ENCODE measurements at places on chromosomes 7 and 10. TPM values are rescaled to one million over a fixed set of nuclear protein-coding genes. Genes with fewer than 3 reads are reported as not detected.
A peak's percentile ranks its signal among the peaks of the same experiment; 100 is the strongest.

The PIP gene
- polyA plus RNA-seq, result not detected

The TAS2R4 gene
- 0.14 TPM for polyA plus RNA-seq

The ARMC10 gene
- polyA plus RNA-seq, result 14.4 TPM

The PVRIG gene
- not detected for polyA plus RNA-seq

The POU6F2 gene
- polyA plus RNA-seq, result not detected

The CLDN3 gene
- polyA plus RNA-seq, result 0.16 TPM

The PPP1R9A gene
- not detected for polyA plus RNA-seq

The LIPM gene
- polyA plus RNA-seq, result not detected

The SSC4D gene
- 0.63 TPM for polyA plus RNA-seq

The CASP7 gene
- polyA plus RNA-seq, result 15.1 TPM

- H3K27ac ChIP-seq, result peak overlapping the region; percentile 81
- no peaks in the 10 kb centered on the region for H3K27me3 ChIP-seq
- H3K4me1 ChIP-seq, result peaks cover 8% of the 10 kb centered on the region
- DNase-seq, result no peak
- no peaks in the 10 kb centered on the region for H3K36me3 ChIP-seq
These were observed 546 bp upstream of the HOXA3 start for GRCh38 chr7:27152816-27153442.

GRCh38 chr10:108410236-108410635 is 1245.7 kb upstream of the SORCS1 start:
- no peaks in the 10 kb centered on the region for H3K36me3 ChIP-seq
- no peak overlapping the region for H3K4me3 ChIP-seq
- DNase-seq, result no peak
- H3K27me3 ChIP-seq, result no peaks in the 10 kb centered on the region
- H3K27ac ChIP-seq, result no peak overlapping the region
- H3K4me1 ChIP-seq, result no peaks in the 10 kb centered on the region

GRCh38 chr7:131010717-131011431 is 276.9 kb upstream of the KLF14 start:
- H3K4me3 ChIP-seq, result no peak overlapping the region
- no peaks in the 10 kb centered on the region for H3K36me3 ChIP-seq
- peaks cover 40% of the 10 kb centered on the region for H3K4me1 ChIP-seq

- H3K4me3 ChIP-seq, result no peak overlapping the region
- H3K36me3 ChIP-seq, result no peaks in the 10 kb centered on the region
- no peak for DNase-seq
- peaks cover 86% of the 10 kb centered on the region for H3K27me3 ChIP-seq
- H3K4me1 ChIP-seq, result no peaks in the 10 kb centered on the region
- H3K27ac ChIP-seq, result no peak overlapping the region
These were observed 755 bp downstream of the HOXA13 start for GRCh38 chr7:27198871-27199801.

- no peaks in the 10 kb centered on the region for H3K36me3 ChIP-seq
- H3K4me3 ChIP-seq, result no peak overlapping the region
- H3K27ac ChIP-seq, result no peak overlapping the region
- no peaks in the 10 kb centered on the region for H3K27me3 ChIP-seq
- DNase-seq, result no peak
- peaks cover 6% of the 10 kb centered on the region for H3K4me1 ChIP-seq
These were observed 86.0 kb upstream of the FAM20C start for GRCh38 chr7:106356-106755.

- H3K4me3 ChIP-seq, result no peak overlapping the region
- no peaks in the 10 kb centered on the region for H3K27me3 ChIP-seq
- DNase-seq, result no peak
These were observed 147.1 kb downstream of the ITGA8 start for GRCh38 chr10:15572531-15573045.

GRCh38 chr10:124520558-124521428 is 59.2 kb downstream of the LHPP start:
- peak; percentile 19 for DNase-seq
- H3K4me1 ChIP-seq, result peaks cover 9% of the 10 kb centered on the region
- no peaks in the 10 kb centered on the region for H3K27me3 ChIP-seq
- H3K36me3 ChIP-seq, result no peaks in the 10 kb centered on the region

DNA sequence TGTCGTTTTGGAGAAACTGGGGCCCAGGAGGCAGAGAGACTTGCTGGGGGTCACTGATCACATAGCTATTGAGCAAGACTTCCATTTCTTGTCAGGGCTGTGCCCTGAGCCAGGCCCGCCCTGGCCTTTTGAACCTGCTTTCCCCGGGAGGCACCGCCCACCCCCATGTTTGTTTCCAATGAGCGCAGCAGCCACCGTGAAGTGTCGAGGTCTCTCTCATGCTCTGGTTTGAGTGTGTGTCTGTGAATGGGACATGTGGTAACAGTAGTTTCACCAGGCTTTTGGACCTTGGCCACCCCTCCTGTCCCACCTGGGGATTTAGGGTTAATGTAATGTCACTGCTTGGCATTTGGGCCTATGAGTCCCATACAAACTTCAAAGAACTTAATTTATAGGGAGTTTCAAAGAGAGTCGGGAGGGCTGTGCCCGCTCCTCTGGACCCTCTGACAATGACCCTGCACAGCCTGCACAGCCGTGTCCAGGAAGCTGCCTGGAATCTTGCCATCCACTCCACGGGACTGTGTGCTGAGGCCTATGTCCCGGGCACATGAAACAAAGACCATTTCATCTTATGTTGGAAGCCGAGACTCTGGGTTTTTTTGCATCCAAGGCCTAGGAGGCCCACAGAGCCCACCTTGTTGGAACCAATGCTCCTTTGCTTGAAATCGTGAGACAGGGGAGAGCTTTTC is 6.3 kb downstream of the PRF1 start:
- no peak for DNase-seq
- H3K27me3 ChIP-seq, result peaks cover 26% of the 10 kb centered on the region
- H3K4me3 ChIP-seq, result no peak overlapping the region
- no peak overlapping the region for H3K27ac ChIP-seq
- H3K4me1 ChIP-seq, result no peaks in the 10 kb centered on the region

- no peak overlapping the region for H3K27ac ChIP-seq
- H3K4me1 ChIP-seq, result peaks cover 5% of the 10 kb centered on the region
- H3K36me3 ChIP-seq, result no peaks in the 10 kb centered on the region
- no peaks in the 10 kb centered on the region for H3K27me3 ChIP-seq
- no peak overlapping the region for H3K4me3 ChIP-seq
- DNase-seq, result peak; percentile 99
These were observed 145.2 kb downstream of the ST7 start for GRCh38 chr7:117098457-117098856.

DNA sequence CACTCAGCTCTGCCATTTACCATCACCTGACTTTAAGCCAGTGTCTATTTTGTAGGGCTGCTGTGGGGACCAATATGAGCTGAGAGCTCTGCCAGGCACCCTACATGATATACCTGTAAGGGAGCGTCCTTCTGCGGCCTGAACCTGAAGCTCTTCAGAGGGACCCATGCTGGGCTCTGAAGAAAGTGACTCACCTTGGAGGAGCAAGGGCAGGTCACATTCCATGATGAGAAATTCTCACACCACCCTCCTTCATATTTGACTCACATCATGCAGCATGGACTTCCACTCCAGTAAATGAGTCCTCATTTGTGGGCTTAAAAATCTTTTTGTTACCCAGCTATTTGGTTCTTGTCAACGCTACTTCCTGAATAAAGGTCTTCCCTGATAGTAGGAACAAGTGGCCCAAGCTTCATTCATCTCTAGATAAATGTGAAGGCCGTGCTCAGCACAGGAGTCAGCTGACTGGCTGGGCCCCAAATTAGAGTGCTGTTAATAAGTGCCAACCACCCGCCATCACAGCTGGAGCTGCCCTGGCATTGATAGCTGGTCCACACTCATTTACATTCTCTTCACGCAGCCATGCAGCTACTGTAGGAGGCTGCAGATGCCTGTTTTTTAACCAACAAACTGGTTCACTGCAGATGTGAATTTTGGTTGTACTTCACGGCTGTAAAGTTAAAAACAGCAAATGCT is 78.4 kb downstream of the RNF216 start:
- no peaks in the 10 kb centered on the region for H3K27me3 ChIP-seq
- H3K4me1 ChIP-seq, result peaks cover 26% of the 10 kb centered on the region
- H3K36me3 ChIP-seq, result peaks cover 28% of the 10 kb centered on the region
- DNase-seq, result peak; percentile 60

GRCh38 chr7:15829691-15830090 is 143.2 kb upstream of the MEOX2 start:
- H3K27ac ChIP-seq, result no peak overlapping the region
- no peak for DNase-seq
- H3K36me3 ChIP-seq, result no peaks in the 10 kb centered on the region
- no peak overlapping the region for H3K4me3 ChIP-seq
- no peaks in the 10 kb centered on the region for H3K4me1 ChIP-seq
- H3K27me3 ChIP-seq, result no peaks in the 10 kb centered on the region

- H3K4me3 ChIP-seq, result no peak overlapping the region
- no peaks in the 10 kb centered on the region for H3K27me3 ChIP-seq
- H3K36me3 ChIP-seq, result no peaks in the 10 kb centered on the region
- H3K4me1 ChIP-seq, result peaks cover 7% of the 10 kb centered on the region
These were observed 65.1 kb downstream of the BMPR1A start for GRCh38 chr10:86821388-86821999.

GRCh38 chr7:107463139-107464078 is 6.4 kb upstream of the GPR22 start:
- DNase-seq, result peak; percentile 79
- H3K4me1 ChIP-seq, result no peaks in the 10 kb centered on the region
- H3K27me3 ChIP-seq, result no peaks in the 10 kb centered on the region
- no peak overlapping the region for H3K4me3 ChIP-seq

- no peaks in the 10 kb centered on the region for H3K27me3 ChIP-seq
- H3K4me3 ChIP-seq, result no peak overlapping the region
- DNase-seq, result no peak
- H3K27ac ChIP-seq, result no peak overlapping the region
- no peaks in the 10 kb centered on the region for H3K4me1 ChIP-seq
These were observed 7.7 kb upstream of the SCART1 start for GRCh38 chr10:133445751-133446708.

GRCh38 chr10:62734781-62735463 is 69.6 kb upstream of the ADO start:
- H3K27me3 ChIP-seq, result no peaks in the 10 kb centered on the region
- H3K27ac ChIP-seq, result no peak overlapping the region
- peaks cover 2% of the 10 kb centered on the region for H3K4me1 ChIP-seq
- H3K4me3 ChIP-seq, result no peak overlapping the region
- H3K36me3 ChIP-seq, result no peaks in the 10 kb centered on the region

DNA sequence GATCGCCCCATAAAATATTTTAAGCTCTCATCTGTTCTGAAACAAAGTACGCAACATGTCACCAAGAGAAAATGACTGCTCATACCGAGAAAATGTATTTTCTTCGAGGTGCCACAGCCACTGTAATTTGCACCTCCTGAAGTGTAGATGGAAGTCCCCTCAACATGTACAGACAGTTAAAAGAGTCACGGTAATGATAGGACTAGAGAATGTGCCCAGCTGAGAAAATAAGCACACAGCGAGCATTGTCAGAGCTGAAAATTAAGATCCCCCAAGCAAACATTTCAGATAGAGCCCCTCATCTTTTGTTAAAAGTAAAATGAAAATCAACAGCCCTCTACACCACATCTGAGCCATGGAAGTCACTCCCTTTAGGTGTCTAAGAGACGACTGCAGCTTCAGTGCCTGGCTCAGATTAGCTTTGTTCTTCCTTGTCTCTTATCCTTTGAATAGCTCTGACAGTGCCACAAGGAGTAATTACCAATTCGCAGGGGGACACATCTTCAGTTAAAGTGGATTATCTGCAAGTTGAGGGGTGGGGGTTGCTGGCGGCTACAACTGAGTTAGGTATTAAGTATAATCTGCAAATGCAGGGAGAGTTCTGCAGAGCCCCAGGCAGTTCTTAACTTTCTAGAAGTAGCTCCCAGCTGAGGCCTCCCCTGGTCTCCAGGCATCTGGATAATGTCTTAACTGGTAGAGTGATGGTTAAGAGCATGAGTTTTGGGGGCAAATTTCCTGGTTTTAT is 222.7 kb upstream of the C7orf33 start:
- no peaks in the 10 kb centered on the region for H3K4me1 ChIP-seq
- no peaks in the 10 kb centered on the region for H3K27me3 ChIP-seq
- DNase-seq, result no peak
- H3K4me3 ChIP-seq, result no peak overlapping the region
- no peak overlapping the region for H3K27ac ChIP-seq
- no peaks in the 10 kb centered on the region for H3K36me3 ChIP-seq

GRCh38 chr7:1358376-1359050 is 100.8 kb downstream of the MICALL2 start:
- no peak overlapping the region for H3K4me3 ChIP-seq
- peaks cover 18% of the 10 kb centered on the region for H3K27me3 ChIP-seq
- H3K4me1 ChIP-seq, result no peaks in the 10 kb centered on the region
- DNase-seq, result no peak
- H3K36me3 ChIP-seq, result no peaks in the 10 kb centered on the region
- H3K27ac ChIP-seq, result no peak overlapping the region

DNA sequence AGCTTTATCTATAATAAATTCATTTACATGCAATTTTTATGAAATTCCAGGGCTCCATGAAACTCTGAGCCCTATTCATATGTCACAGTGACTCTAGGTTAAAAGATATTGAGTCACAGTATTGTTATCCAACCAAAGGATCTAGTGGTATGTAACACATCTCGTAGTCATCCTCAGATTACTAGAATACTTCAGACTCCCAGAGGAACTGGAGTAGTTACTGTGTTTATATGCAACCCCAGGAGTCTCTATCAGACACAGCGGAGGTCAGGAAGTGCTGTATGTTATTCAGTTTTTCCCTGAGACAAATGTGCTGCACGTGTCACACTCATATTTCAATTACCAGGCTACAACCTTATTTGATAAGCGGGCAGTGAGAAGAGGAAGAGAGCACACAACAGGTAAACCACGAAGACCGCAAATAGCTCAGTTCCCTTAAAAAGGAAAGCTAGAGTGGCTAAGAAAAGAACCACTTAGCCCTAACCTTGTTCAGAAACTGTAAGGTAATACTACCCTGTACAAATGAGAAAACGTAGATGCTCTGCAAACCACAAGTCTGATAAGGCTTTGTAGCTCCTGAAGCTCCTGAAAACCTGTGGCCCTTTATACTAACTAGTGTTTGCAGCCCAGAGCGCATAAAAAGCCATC is 114.0 kb upstream of the CNTNAP2 start:
- H3K4me1 ChIP-seq, result no peaks in the 10 kb centered on the region
- H3K36me3 ChIP-seq, result no peaks in the 10 kb centered on the region
- H3K27ac ChIP-seq, result no peak overlapping the region
- H3K4me3 ChIP-seq, result no peak overlapping the region
- no peaks in the 10 kb centered on the region for H3K27me3 ChIP-seq

DNA sequence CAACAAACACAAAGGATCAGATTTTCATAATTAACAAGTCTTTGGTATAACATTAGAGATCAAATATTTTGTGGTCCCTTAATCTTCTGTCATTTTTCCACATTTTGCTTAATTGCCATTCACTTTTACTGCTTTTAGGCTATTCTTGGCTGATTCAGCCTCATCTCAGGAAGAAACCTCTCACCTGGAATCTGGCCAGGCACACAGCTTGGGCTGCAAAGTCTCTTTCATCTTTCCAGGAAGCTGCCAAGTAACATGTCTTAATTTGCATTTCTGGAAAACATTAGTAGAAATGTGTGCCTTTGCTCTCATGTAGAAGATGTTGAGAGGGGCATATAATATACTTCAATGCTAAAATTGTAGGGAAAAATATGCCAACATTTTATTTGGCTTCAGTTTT is 174.2 kb upstream of the STEAP4 start:
- no peak for DNase-seq
- no peak overlapping the region for H3K4me3 ChIP-seq
- H3K27ac ChIP-seq, result no peak overlapping the region
- H3K36me3 ChIP-seq, result no peaks in the 10 kb centered on the region
- no peaks in the 10 kb centered on the region for H3K4me1 ChIP-seq
- no peaks in the 10 kb centered on the region for H3K27me3 ChIP-seq

Data from IMR-90 (cell line).